Keratinocyte (primary cell): ENCODE measurements at places on chromosomes 3 and 15. TPM values are rescaled to one million over a fixed set of nuclear protein-coding genes. Genes with fewer than 3 reads are reported as not detected.

Gene GOLGA8R
- 0.12 to 0.20 TPM (median 0.17 TPM) in 3 replicates for polyA plus RNA-seq

Gene FGF7
- 0.01 TPM in 1 of 3 replicates, not detected in the others for polyA plus RNA-seq

GRCh38 chr15:57198131-57198530 lies 178.2 kb upstream of the CGNL1 start:
- no peak overlapping the region for H3K27ac ChIP-seq
- no peak overlapping the region for H3K4me3 ChIP-seq
- DNase-seq, result no peak

Gene RBP2
- polyA plus RNA-seq, result not detected in 3 replicates

- peaks cover 27% of the 10 kb centered on the region for H3K4me1 ChIP-seq
- H3K27me3 ChIP-seq, result no peaks in the 10 kb centered on the region
- H3K4me3 ChIP-seq, result no peak overlapping the region
- peak overlapping the region; percentile 58 for H3K27ac ChIP-seq
- DNase-seq, result no peak
Observed at GRCh38 chr15:101070502-101071273, 151.5 kb downstream of the LRRK1 start.

DNA sequence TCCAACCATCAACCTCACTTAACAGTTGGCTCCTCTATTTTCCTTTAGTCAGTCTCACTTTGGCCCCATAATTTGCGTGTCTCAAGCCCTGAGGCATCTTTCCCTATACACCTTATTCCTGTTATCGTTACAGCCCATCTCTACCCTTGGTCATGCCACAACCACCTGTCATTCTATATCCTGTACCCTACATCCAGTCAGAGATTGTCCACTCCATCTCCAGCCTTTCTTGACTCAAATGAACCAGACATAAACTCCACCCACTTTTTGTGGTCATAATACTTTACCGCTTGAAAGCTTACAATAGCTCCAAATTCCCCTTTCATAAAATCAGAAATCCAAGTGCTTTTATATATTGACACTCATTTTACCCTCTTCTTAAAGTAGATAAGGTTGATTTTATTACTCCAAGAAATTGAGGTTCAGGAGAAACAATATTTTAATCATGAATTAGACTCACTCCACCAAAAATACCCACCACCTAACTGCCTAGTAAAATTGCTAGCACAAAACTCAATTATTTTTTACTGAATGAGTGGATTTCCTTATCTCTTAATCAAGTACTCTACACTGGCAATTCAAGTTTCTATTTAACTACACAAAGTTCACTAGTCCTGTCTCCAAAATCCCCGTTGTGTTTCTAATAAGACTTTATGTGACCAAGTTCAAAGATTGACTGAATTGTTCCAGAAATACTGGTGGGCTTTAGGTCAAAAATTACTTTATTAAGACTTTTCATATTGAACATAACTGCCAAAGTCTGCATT lies 9.1 kb downstream of the CCR4 start:
- H3K27me3 ChIP-seq, result no peaks in the 10 kb centered on the region
- no peaks in the 10 kb centered on the region for H3K36me3 ChIP-seq
- no peak overlapping the region for H3K4me3 ChIP-seq

Gene LARP6
- 36.5 to 72.9 TPM (median 66.1 TPM) in 3 replicates for polyA plus RNA-seq

DNA sequence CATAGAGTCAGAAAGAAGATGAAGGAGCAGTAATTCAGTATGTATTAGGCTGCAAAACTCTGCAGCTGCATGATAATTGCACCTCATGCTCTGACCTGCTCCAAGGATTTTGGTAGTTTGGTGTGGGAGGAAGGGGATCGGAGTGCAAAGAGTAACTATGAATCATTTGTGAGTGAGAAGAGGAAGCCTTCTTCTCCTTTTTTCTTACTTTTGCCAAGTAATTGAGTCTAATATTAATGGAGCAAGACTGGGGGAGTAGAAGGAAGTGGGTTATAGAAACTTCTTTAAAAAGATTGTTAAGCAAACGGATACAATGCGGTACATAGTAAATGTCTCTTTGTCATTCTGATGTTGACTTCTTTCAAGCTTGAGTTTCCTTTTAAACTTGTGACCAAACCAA lies 276.5 kb downstream of the EDEM1 start:
- H3K27me3 ChIP-seq, result no peaks in the 10 kb centered on the region
- H3K27ac ChIP-seq, result no peak overlapping the region
- no peaks in the 10 kb centered on the region for H3K36me3 ChIP-seq
- H3K4me1 ChIP-seq, result no peaks in the 10 kb centered on the region
- no peak overlapping the region for H3K4me3 ChIP-seq
- no peak for DNase-seq

- no peak overlapping the region for H3K4me3 ChIP-seq
- DNase-seq, result no peak
- no peaks in the 10 kb centered on the region for H3K4me1 ChIP-seq
- H3K27me3 ChIP-seq, result no peaks in the 10 kb centered on the region
Observed at GRCh38 chr15:86644339-86644738, 564.7 kb downstream of the AGBL1 start.

Gene GPR62
- polyA plus RNA-seq, result not detected in 3 replicates
